Activated B cell treated with CpG ODN at 0.5 μM for 24 hours (primary cell): ENCODE measurements at places on chromosomes 2 and 18. TPM values are rescaled to one million over a fixed set of nuclear protein-coding genes. Genes with fewer than 3 reads are reported as not detected.

GRCh38 chr2:9145752-9146430 is 60.7 kb upstream of the ASAP2 start:
- no peak for DNase-seq

GRCh38 chr18:55462652-55463051 is 125.3 kb downstream of the TCF4 start:
- DNase-seq, result no peak

Gene USP37
- total RNA-seq, result 14.3 and 23.1 TPM in 2 replicates

DNA sequence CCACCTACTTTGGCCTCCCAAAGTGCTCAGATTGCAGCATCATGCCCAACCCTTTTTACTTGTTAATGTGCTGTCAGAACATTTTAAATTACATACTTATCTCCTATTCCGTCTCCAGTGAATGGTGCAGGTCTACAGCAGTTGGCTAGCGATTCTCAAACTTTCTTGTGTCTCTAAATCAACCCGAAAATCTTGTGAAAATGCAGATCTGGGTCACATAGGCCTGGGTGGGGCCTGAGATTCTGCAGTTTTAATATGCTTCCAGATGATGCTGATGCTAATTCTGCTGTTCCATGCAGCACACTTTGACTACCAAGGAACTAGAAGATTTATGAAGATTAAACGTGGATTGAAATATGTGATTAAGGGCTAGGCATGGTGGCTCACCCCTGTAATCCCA is 14.8 kb upstream of the ACSL3 start:
- no peak for DNase-seq

DNA sequence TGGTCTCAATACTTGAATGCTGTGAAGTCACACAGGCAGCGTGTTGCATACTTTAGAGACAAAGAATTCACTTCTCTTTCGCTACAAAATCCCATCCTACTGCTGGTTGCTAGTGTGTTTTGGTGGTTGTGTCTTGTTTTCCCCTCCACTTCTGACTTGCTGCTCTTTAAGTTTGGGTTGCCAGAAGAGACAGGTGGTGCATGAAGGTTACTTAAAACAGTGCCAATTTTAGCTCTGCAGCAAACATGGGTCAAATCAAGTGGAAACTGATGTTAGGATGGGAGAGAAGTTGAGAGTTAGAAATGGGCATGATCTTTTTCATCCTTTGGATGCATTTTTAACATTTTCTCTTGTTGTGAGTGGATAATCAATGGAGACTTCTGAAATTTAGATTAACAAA is 136.2 kb upstream of the KCNH7 start:
- no peak for DNase-seq

Gene ITPRIPL1
- 2.7 and 4.4 TPM in 2 replicates for total RNA-seq

GRCh38 chr2:111030260-111030891 is 90.3 kb upstream of the BCL2L11 start:
- no peak for DNase-seq

Gene PRSS56
- not detected in 2 replicates for total RNA-seq

Gene COL5A2
- total RNA-seq, result 0.13 and 0.24 TPM in 2 replicates

GRCh38 chr18:5051207-5051606 is 145.8 kb downstream of the AKAIN1 start:
- DNase-seq, result no peak

DNA sequence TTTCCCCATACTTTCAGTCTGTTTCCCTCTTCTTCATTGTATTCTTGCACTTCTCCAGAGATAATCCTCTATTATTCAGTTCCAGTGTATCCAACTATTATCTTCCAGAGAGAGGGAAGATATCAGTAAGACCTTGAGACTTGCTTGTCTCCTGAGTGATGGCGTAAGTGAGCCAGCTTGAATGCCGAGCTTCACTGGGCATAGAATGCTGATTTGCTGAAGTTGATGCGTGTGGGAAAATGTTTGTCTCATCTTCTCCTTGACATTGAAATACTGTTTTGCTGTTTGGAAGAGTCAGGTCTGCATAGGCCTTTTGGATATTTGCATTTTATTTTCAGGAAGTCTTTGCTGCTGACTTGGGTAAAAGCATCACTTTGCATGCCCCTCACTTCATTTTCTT is 41.1 kb upstream of the MGAT5 start:
- no peak for DNase-seq

DNA sequence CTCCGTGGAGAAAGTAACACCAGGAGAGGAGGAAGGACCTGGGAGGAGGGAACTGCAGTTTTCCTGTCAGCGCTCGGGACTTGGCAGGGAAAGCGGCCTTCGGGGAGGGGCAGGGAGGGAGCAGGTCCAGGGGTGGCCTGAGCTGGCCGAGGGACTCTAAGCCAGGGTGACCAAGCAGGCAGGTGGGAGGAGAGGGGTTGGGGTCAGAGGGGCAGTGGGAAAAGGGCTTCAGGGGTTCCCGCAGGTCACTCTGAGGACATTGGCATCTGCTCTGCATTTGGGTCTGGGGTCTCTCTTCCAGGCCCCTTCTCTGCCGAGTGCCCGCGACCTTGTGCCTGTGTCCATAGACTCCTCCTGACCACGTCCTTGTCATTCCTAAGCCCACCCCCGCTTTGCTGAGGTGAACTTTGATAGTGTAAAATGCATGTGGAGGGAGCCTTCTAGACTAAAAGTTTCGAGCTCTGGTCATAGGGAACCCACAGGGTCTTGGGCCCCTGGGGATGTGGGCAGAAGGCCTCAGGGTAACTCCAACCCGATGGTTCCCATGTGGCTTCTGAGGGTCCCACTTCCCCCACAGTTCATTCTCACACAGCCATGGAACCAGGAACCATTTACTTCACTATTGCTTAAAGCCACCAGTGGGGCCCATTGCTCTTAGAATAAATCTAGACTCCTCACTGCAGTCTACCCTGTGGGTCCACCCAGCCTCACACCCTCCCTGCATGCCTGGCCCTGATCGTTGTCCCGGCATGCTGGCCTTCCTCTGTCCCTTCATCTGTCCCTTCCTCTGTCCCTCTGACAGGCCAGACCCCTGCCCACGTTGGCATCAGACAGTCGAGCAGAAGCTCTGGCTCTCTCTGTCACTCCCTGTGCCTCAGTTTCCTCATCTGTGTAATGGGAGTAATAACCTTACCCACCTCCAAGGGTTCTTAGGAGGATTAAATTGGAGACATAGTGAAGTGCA is 229.2 kb downstream of the SEPTIN10 start:
- no peak for DNase-seq

Gene FRZB
- 0.22 TPM in 1 of 2 replicates, not detected in the other for total RNA-seq

Gene LIMS4
- total RNA-seq, result 0.47 TPM in 1 of 2 replicates, not detected in the other

Gene IL18R1
- 1.7 and 2.2 TPM in 2 replicates for total RNA-seq

DNA sequence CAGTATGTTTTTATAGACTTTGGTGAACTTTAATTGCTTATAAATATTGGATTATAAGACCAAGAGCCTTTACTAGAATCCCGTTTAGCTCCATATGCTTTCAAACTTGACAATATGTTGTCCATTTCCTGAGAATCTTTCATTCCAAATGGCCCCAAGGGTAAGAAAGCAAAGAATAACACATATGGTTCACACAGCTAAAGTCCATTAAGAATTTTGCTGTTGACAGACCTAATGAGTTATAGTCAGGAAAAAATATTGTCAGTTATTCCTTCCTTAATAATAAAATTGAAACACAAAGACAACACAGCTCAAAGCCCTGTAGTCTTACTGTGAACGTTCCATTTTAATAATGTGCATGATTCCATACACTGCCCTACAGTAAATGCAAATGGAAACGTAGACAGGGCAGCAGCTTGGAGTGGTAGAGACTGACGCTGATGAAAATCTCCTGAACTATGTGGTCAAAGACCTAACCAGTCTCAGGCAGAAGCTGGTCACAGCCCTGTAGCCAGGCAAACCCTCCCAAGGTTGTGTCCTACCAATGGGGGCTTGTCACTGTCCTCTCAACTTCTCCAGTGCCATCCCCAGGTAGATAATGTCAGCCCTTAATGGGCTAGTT is 49.0 kb upstream of the ATIC start:
- no peak for DNase-seq

DNA sequence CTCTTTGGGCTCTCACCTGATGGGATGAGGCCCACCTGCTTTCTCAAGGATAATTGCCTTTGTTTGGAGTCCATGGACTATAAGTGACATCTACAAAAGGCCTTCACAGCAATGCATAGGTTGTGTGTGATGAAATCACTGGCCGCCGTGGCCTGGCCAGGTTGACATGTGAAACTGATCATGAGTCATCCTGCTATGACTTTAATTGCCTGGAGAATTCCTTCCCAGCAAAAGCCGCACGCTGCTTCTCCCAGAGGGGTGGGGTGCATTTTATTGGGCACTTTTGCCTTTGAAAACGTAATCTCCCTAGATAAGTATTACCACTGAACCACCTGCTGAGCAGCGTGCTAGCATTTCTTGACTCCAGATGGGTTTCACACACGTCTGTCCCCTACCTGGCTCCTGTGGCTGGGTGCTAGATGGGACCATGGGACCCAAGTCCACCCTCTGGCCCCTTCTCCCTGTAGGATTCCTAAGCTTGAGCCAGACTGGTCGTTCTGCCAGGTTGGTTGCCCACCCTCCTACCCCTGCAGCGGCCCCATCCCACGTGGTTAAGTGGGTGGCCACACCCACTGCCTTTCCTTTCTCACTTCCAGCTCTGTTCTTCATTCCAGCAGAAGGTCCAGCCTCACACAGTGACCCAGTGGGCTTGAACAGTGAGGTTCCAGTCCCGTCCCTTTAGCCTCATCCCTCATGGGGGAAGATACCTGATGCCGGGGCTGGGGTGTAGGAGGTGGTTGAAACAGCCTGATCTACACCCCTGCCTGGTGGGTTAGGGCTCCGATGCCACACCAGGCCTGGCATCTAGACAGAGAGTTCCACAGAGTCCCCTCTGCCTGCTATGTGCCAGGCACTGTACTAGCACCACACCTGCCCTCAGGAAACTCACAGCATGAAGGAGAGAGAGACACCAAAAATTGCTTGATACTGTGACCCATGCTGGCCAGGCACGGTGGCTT is 89.6 kb downstream of the GBX2 start:
- DNase-seq, result no peak

DNA sequence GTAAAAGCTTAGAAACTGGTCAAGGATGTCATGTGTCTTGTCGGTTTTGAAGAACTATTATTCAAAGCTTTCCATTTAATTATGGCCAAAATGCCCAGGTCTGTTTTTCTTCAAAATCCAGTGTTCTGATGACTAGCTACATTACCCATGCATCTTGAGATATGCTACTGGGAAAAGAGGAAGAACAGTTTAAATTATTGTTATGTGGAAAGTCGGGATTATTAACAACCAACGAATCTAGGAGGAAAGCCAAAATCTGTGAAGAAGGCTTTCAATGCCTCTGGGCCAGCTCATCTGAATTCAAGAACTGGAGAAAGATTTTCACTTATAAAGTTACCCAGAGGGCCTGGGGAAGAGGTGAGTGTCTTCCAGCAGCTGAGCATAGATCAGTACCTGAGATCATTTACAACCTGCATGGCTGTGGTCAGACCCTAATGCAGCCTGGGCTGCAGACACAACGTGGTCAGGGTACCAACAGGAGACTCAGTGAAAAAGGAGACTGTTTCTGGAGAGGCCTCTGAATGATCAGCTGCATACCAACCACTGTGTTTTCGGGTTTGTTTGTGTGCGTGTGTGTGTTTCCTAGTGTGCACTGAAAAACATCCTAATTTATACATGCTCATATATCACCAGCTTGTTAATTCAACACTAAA is 308.5 kb downstream of the NRXN1 start:
- DNase-seq, result no peak

GRCh38 chr2:229425598-229425997 is 154.5 kb upstream of the PID1 start:
- DNase-seq, result no peak

- no peak for DNase-seq
These were observed 18.6 kb downstream of the GLI2 start for GRCh38 chr2:120754067-120754960.

Gene C2orf80
- total RNA-seq, result not detected in 2 replicates

Gene PER2
- 15.8 and 16.6 TPM in 2 replicates for total RNA-seq

DNA sequence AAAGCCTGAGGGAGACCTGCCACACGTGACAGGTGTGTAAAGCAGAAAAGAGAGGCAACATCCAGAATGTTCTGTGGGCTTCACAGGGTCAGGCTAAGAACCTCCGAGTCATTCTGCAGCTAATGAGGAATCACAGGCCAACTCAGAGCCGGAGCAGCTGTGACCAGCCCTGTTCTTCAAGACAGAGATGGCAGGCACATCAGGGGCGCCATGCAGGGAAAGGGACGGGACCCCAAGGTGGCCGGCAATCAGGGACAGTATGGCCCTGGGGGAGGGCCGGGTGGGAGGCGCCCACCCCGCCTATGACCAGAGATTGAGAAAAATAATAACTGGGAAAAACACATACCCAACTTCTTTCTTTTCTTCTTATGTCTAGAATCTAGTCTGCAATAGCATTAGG is 316.7 kb upstream of the SALL3 start:
- no peak for DNase-seq

- no peak for DNase-seq
These were observed 28.7 kb upstream of the MYCN start for GRCh38 chr2:15911686-15912085.

DNA sequence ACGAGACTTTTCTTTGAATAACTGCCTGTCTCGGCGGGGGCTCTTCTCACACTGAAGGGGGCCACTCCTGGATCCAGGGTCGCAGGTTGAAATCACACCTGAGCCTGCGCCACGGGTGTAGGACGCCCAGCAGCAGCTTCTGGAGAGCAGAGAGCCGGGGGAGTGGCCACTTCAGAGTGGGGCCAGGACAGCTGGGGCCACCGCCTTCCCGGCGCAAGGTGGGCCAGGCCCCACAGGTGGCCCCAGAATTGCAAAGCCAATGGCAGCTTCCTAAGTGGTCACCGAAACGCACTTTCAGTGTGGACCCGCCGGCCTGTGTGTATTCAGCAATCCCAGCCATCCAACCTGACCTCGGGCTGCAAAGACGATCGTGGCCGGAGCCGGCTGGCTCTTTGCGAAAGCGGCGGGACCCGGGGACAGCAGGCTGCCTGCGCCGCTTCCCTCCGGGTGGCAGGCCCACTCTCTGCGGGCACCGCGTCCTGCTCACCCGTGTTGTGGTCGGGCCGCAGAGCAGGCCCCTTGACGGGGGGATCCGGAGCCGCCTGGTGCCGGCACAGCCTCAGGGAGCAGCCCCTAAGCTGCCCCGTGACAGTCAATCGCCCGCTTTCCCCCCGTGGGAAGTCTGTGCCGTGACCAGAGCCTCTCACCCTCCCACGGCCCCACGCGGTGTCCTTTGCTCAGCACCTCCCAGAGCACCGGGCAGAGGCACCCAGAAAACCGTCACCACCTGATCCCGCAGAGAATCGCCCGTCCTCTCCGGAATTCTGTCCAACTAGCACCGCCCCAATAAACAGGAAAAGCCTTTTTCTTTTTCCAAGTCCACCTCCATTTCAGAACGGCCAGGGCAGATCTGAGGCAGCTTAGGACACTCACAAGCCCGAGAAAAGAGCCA is 144.7 kb downstream of the ZNF516 start:
- DNase-seq, result no peak

DNA sequence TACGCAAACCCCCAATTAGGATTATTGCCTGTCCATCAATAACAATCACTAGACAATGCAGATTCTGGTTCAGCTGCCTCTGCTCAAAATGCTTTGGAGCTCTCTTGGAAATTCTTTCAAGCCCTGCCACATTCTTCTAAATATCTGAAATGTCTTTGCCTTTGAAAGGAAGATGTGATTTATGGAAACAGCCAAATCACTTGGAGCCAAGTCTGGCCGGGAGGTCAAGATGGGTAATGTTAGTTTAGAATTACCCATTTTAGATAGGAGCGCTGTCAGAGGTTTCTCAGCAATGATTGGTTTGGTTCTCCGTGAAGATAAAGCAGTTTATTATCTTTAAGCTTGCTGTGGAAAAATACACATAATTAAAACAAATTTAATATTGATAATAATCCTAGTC is 306.7 kb downstream of the SETBP1 start:
- no peak for DNase-seq
